ENCODE measurements at places on chromosomes 12 and 14.

DNA sequence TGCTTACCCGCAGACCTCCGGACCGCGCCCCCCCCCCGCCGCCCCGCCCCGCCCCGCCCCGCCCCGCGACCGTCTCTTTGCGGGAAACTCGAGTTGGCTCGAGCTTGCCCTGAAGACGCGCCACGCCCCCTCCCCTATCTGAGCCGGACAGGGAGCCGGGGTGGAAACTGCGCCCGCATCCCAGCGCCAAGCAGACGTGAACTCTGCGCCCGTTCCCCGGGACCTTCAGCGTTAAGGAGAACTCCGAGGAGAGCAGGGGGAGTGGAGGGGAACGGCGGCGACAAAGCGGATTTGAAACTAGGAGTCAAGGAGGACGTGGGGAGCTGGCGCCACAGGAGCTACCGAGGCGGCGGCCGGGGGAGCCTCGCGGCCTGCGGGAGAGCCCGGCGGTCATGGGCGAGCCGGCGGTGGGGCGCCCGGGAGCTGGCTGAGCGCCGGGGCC, at the start of gene KCNK13:
TSS of gene KCNK13 (plus strand) at position 310 of the 442 bp plus-strand sequence. CDS start 212 bp downstream, outside the sequence.
- DNase-seq: no peak

DNA sequence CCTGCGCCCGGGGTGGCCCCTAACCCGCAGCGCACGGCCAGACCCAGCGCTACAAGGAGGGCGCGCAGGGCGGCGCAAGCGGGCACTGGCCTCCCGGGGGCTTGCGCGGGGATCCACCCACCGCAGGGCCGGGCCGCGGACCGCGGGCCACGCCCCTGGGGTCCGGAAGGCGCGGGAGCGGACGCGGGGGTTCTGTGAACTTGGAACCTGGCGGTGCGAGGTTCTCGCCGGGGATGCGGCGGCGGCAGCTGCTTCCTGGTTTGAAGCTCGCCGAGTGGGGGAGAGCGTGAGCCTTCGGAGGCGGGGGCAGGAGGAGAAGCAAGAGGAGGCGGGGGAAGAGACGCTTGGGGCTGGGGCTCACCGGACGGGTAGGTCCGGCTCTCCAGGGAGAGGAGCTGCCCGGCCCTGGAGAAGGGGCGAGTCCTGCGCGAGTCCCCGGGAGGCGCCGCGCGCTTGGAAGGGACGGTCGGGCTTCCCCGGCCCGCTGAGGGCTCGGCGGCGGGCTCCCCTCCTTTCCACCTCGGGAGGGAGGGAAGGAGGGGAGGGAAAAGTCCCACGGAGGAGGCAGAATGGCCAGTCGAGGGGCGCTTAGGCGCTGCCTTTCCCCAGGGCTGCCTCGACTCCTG, at the start of gene PRKCH:
TSS of gene PRKCH (plus strand) at position 195 of the 626 bp plus-strand sequence. CDS start 523 bp downstream, outside the sequence.
- DNase-seq: peak; percentile 33

DNA sequence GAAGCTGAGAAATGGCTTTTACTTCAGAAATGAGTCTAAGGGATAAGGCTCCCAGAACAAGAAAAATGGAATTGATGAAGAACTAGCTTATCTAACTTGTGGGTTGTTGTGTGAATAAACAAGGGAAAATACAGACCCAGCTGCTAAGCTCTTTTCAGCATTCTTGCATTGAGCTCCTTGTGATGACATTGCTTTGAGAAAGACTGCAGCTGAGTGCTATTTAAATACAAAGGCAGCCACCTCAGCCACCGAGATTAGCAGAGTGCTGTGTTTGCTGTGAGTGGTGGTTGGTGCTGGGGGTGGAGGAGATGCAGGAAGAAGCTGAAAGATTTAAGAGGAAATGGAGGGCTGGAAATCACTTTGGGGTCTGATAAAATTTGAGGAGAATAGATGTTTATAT, 396.0 kb upstream of the PRICKLE1 start:
- no peak for DNase-seq

- DNase-seq: no peak
Measured at GRCh38 chr14:26304056-26304455, 293.8 kb downstream of the NOVA1 start.

DNA sequence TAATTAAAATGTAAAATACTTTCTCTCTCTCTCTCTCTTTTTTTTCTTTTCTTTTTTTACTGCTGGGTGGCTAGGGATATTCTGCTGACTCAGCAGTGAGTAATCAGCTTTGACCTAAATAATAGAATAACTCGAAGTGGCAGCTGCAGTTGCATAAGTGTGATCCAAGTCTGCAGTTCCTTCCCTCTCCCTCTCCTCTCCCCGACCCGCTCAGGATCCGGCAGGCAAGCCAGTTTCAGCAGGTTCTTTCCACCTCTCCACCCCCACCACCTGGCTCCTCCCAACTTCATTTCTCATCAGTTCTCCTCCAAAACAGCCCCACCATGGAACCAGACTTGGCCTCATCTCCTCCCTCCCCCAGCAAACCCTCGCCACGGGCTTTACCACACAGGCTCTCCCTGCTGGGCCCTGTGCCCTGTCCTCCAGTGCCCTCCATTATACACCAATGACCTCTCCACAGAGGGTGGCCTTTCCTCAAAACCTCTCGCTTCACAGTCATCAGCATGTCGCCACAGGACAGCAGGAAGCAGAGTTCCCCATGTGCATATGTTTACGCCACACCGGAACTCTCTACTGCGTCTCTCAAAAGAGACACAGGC, 22.4 kb downstream of the SLC7A8 start:
- no peak for DNase-seq

DNA sequence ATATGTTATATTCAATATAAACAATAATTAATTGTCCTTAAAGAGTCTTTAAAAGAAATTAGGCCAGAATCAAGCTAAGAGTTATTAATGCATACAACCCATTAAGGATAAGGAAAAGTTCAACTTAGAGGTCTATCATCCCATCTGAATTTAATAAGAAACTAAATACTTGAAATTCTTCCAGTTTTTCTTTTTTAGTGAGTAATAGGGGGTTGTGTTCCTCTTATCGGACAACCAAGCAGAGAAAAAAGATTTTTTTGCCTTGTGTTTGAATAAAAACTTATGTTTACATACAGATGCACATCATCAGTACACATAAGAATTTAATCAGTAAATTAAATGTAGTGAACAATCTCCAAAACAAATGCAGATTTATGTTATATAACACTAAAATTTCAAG, 32.5 kb downstream of the PAWR start:
- DNase-seq: no peak

DNA sequence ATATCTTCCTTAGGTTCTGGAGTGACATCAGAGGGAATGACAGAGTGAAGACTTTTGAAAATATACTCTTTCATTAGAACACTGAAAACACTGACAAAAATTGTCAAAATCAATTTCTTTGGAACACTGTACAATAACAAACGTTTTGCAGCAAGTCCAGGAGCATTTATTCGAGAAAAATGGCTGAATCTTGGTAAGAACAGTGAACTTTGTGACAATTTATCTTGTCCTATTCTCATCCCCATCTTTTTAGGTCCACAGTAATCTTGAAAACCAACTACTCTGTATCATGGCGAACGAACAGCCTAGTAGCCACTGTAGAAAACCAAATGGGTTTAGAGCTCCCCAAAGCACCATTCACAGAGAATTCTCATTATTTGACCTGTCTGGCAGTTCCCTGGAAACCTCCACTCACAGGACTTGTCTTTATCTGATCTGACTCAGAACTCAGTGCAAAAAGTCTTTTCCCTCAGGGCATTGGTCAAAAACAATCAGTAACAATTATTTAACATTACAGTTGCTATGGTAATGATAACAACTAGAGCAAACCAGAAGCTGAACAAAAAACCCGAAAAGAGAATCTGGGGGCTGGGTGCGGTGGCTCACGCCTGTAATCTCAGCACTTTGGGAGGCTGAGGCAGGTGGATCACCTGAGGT, 20.3 kb upstream of the PPP2R5E start:
- DNase-seq: no peak

GRCh38 chr12:3476403-3476802, 14.6 kb upstream of the PRMT8 start:
- DNase-seq: no peak

GRCh38 chr14:72775923-72776554, 117.9 kb downstream of the DPF3 start:
- DNase-seq: no peak

DNA sequence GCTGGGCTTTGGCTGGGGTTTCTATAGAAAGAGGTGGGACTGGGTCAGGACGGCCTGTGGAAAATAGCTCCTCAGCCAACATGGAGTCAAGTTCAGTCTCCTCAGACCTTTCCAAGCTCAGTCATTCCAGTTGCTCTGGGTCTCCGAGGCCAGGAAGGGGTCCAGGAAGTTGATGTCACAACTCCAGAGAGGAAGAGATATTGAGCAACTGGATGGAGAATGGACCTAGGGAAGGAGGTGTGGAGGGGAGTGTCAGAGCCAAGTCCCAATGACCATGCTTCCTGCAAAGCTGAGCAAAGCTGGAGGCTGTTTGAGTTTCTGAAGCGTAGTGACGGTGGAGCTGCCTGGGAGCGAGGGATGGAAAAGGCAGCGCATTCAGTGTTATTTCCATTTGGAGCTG, 86.1 kb downstream of the SLC24A4 start:
- DNase-seq: no peak

DNA sequence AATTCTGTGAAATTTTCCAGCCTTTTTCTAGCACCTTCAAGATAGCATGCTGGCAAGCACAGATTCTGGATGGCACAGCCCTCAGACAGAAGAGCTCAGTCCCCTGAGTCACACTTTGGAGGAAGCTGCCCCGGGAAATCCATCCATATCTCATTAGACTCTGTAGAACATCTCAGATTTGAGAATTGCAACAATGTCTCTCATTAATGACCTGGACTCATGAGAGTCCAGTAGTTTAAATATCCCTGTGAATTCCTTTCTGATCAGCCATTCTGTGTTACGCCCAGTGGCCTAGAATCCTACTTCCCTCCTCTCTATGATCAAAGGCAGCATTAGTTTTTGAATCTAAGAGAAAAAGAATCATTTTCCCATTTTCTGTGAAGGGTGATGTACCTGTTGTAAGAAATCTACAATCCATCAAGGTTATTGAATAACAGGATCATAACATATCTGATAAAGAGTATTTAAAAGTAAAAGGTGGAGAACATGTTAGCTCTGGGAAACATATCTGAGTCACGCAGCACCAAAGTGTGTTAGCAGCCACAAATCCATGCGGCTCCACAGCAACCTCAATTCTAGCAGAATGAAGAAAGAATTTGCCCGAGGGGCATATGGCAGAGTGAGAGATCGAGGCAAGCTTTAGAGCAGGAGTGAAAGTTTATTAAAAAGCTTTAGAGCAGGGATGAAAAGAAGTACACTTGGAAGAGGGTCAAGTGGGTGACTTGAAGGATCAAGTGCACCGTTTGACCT, 855.6 kb upstream of the TMEM132C start:
- no peak for DNase-seq

GRCh38 chr12:43148691-43149090, 403.3 kb downstream of the ADAMTS20 start:
- no peak for DNase-seq

- DNase-seq: no peak
Measured at GRCh38 chr14:101781240-101782061, 19.9 kb downstream of the PPP2R5C start.

- no peak for DNase-seq
Measured at GRCh38 chr12:4505376-4505986, 33.2 kb upstream of the RAD51AP1 start.

GRCh38 chr12:65651060-65651459, 173.2 kb upstream of the HMGA2 start:
- DNase-seq: no peak

- no peak for DNase-seq
Measured at GRCh38 chr14:82951171-82951570, 1417.5 kb upstream of the SEL1L start.

- DNase-seq: peak; percentile 96
Measured at GRCh38 chr12:122752464-122753318, at the start of gene DENR. Gene DENR (plus strand): TSS chr12:122752824. CDS start chr12:122753702, 878 bp downstream.

GRCh38 chr12:66409195-66409871, 107.0 kb downstream of the HELB start:
- no peak for DNase-seq

- DNase-seq: no peak
Measured at GRCh38 chr12:121958541-121959240, 40.3 kb downstream of the CFAP251 start.

- no peak for DNase-seq
Measured at GRCh38 chr12:73599268-73599667, 938.4 kb upstream of the ATXN7L3B start.

GRCh38 chr12:16891673-16892072, 285.7 kb upstream of the LMO3 start:
- DNase-seq: no peak

DNA sequence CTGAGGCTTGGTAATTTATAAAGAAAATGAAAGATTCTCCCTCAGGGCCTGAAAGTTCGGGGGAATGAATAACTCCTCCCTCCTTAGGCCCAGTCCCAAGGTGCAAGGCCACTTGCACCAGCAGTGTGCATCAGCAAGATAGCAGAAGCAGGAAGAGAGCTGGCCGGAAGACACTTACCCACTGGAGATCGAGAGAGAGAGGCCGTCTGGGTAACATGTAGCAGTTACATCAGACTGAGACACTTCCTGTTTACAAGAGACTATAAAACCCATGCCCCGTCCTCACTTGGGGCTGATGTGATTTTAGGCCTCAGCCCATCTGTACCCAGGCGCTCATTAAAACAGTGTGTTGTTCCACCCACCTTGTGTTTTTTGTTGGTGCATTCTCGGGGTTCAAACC, 85.2 kb downstream of the TMTC3 start:
- DNase-seq: no peak

GRCh38 chr14:39762576-39763401, 330.6 kb upstream of the FBXO33 start:
- DNase-seq: no peak

- no peak for DNase-seq
Measured at GRCh38 chr12:23560611-23561010, 388.9 kb downstream of the SOX5 start.

GRCh38 chr14:72776701-72777261, 117.1 kb downstream of the DPF3 start:
- no peak for DNase-seq

DNA sequence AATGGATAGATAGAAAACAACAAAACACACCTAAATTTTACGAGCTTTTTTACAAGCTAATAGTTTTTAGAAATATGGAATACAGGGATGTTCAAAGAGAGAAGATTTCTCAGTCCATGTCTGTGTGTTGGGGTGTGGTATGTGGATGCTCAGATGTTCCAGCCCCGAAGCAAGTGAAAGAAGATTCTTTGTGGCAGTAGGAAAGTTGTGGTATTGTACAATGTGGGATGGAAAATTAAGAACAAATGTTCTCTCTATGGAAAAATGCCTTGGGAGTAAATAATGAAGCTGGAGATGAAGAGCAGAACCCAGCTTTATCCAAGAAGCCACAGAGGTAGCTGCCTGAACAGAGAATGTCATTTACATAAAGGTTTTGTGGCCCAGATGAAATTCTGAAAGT, 150.3 kb upstream of the PRKD1 start:
- DNase-seq: no peak

GRCh38 chr14:32150392-32150791, 51.5 kb upstream of the RNU6-7 start:
- DNase-seq: no peak

GRCh38 chr12:111598637-111599452, at the start of gene ATXN2:
Gene ATXN2 (minus strand): TSS chr12:111599315. CDS start chr12:111599034, 281 bp downstream.
- no peak for DNase-seq
